ENCODE measurements at places on chromosomes 16 and 17.

DNA sequence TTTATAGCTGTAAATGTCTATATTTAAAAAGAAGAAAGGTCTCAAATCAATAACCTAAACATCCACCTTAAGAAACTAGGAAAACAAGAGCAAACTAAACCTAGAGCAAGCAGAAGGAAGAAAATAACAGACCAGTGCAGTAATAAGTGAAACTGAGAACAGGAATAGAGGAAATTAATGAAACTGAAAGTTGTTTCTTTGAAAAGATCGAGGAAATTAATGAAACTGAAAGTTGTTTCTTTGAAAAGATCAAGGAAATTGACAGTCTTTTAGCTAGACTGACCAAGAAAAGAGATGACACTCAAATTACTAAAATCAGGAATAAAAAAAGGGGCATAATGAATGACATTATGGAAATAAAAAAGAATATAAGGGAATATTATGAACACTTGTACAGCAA lies 46.4 kb downstream of the SLFN5 start:
- no peak for DNase-seq

- no peak for DNase-seq
These were observed 118.4 kb downstream of the ZNF423 start for GRCh38 chr16:49737541-49737940.

DNA sequence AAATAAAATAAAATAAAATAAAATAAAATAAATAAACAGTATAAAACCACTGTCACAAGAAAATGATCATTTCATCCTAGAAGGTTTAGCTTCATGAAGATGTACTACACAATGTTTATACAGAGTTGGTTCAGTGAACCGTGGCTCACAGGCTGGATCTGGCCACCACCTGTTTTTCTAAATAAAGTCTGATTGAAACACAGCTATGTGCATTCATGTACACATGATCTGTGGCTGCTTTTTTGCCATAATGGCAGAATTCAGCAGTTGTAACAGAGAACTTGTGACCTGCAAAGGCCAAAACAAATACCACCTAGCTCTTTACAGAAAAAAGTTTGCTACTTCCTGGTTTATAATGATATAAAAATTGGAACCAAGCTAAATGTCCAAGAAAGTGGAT lies 12.6 kb upstream of the RPRML start:
- no peak for DNase-seq

GRCh38 chr17:79690988-79691836 lies 39.5 kb upstream of the ENPP7 start:
- no peak for DNase-seq

DNA sequence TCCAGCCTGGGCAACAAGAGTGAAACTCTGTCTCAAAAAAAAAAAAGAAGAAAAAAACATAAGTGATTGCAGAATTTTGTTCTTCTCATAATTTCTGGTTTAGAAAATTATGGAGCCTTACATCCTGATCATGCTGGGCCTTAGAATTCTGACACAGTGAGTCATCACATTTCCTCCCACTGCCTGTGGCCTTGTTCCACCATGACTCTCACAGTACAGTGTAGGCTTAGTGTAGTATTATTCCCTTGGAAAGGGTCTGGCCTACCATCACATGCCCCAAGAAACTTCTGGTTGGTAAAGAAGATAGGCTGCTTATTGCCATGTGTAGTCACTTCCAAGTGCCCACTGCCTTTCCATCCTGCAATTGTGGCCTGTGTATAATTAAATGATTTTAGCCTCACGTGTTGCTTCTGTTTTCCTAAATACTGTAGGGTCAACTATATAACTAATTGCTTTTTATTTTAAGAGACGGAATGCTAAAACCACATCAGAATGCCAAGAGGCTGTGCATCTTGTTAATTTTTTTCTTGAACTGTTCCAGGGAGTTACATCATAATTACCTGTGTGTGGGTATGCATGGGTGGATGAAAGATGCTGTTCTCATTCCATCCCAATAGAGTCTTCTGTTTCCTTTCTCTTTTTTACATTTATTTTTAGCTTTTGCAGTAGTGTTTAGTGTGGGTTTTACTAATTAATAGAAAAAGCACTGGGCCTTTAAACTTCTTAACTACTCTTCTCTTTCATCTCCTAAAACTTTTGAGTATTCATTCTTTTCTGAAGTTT lies 25.9 kb downstream of the OGFOD1 start:
- peak; percentile 21 for DNase-seq

GRCh38 chr16:75398333-75398732 lies 35.0 kb downstream of the CFDP1 start:
- no peak for DNase-seq

DNA sequence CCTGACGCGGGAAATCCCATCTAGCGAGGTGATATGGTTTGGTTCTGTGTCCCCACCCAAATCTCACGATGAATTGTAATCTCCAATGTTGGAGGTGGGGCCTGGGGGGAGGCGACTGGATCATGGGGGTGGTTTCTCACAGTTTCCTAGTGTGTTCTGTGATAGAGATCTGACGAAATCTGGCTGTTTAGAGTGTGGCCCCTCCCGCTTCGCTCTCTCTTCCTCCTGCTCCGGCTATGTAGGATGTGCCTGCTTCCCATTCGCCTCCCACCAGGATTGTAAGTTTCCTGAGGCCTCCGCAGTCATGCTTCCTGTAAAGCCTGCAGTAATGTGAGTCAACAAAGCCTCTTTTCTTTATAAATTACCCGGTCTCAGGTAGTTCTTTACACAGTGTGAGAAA lies 31.6 kb downstream of the IFT140 start:
- no peak for DNase-seq

- no peak for DNase-seq
These were observed 7.8 kb downstream of the KRT28 start for GRCh38 chr17:40791787-40792436.

- DNase-seq = no peak
These were observed 7.8 kb downstream of the LPO start for GRCh38 chr17:58246104-58246740.

DNA sequence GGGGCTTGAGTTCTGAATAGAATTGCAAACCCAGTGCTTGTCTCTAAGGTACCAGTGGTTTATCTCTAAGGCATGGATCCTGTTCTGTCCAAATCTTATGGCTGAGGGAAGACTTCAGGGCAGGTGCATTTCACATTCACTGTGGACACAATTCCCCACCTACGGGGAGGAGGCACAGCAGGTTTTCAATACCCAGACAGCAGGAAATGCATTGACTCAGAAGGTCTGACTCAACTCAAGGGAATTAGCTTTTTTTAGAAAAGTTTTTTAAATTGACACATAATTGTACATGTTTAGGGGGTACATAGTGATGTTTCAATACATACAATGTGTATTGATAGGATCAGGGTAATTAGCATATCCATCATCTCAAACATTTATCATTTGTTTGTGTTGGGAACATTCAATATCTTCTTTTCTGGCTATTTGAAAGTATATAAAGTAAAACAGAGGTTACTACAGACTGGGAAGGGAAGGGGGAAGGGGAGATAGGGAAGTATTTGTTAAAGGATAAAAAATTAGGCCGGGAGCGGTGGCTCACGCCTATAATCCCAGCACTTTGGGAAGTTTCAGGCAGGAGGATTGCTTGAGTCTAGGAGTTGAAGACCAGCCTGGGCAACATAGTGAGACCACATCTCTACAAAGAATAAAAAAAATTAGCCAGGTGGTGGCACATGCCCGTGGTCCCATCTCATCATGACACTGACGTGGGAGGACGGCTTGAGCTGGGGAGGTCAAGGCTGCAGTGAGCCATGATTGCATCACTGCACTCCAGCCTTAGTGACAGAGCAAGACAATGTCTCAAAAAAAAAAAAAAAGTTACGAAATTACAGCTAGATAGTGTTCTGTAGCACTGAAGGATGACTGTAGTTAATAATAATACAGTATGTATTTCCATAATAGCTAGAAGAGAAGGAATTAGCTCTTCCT lies 54.9 kb downstream of the RGS9 start:
- DNase-seq = no peak

DNA sequence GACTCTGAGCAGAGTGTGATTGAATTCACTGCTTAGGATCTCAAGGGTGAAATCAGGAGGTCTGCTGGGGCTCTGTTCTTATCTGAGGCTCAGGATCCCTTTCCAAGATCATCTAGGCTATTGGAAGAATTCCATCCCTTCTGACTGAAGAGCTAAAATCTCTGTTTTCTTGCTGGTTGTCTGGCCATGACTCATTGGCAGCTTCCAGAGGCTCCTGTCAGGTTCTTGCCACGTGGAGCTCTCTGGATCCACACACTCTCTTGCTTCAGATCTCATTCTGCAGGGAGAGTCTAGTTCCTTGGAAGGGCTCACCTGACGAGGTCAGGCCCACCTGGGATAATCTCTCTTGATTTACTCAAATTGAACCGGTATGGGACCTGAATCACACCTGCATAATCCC lies 930.7 kb downstream of the CDH8 start:
- DNase-seq = no peak

GRCh38 chr16:84754956-84755672 lies 55.3 kb downstream of the USP10 start:
- no peak for DNase-seq

- DNase-seq = peak; percentile 5
These were observed 47.7 kb downstream of the GNA13 start for GRCh38 chr17:65008882-65009281.

DNA sequence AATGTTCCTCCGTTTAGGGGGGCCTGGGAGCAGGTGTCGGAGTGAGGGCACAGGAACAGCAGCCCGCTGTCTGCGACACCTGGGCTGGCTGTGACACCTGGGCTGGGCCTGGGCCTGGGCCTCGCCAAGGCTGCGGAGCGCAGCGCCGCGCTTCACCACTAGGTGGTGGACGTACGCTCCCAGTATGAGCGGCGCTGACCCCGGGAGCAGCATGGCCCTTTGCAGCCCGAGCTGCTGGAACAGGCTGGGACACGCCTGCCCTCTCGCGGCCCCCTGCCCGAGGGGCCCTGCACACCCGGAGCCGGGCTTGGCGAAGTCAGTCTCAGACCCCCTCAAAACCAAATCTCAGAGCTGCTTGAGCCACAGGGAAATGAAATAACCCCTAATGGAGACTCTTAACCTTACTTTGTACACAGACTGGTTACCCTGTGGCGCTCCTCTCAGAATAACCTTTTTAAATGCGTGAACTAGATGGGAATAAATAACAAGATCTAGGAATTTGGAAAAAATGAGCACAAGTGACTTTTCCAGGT lies 38.6 kb upstream of the FA2H start:
- DNase-seq = peak; percentile 75

- DNase-seq = no peak
These were observed 17.3 kb downstream of the ATP6V0D1 start for GRCh38 chr16:67463691-67464090.

DNA sequence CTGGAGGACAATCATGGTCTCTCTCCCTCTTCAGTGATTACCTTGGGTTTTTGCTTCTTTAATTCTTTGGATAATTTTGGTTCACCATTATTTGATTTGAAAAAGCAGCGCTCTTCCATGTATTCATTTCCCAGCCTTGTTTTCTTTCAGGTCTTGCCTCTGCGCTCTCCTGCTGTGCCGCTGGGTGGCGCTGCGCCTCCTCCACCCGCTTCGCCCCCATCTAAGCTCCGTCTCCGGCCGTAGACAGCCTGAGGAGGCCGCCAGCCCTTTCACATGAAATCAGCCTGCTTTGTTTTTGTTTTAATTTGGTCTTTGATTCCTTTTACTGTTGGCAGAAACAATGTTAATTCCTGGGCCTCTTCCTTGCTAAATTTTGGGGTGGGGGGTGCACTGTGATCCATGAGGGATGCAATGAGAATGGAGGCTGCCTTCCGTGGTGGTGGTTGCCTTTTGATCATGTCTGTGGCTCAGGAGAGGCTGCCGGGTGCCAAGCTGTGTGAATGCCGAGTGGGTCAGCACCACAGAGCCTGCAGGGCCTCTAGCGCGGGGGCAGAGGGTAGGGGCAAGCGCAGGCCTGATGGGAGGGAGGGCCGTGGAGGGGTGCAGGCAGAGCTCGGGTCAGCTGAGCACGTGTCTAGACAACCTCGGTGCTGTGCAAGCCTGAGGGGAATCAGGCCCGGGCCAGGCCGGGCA lies 64.1 kb downstream of the PLD6 start:
- peak; percentile 71 for DNase-seq

DNA sequence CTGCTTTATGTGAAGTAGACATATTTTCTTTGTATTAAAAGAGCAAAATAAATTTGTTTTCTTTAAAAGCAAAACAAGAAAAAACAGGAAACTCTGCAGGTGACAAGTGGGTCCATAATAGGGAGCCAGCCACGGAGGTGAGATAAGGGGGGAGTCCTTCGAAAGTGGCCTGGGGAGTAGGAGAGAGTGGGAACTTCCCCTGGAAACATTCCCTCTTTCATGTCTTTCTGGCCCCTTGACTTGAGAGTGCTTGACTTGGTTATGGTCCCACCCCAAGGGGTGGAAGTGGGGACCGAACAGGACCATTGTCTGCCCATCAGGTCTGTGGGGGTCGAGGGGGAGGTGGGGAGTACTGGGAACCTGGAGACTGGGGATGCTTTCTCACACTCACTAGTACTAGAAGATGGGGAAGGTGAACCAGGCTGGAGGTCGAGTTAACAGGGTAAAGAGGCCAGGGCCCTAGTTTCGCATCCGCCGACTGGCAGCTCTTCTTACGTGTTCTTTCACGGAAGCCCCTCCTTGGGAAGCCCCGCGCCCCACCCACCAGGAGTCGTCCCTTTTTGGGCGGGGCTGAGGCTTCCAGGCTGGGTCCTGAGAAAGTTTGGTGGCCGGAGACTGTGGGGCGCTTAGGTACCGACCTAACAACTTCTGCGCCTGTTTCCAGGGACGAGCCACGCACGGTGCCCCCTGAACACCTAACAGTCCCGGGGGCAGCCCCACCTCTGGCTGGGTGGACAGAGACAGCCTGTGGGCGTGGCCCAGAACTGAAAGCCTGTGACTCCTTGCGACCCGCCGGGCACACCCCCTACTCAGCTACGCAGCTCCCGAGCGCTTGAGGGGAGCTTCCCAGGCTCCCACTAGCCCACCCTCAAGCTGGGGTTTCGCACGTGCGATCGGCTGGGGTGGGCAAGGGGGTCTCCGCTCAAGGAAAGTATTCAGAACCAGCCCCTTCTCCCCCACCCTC lies 790 bp downstream of the TRADD start:
- no peak for DNase-seq

- DNase-seq = no peak
These were observed 2.9 kb downstream of the UNC119 start for GRCh38 chr17:28549236-28550132.

DNA sequence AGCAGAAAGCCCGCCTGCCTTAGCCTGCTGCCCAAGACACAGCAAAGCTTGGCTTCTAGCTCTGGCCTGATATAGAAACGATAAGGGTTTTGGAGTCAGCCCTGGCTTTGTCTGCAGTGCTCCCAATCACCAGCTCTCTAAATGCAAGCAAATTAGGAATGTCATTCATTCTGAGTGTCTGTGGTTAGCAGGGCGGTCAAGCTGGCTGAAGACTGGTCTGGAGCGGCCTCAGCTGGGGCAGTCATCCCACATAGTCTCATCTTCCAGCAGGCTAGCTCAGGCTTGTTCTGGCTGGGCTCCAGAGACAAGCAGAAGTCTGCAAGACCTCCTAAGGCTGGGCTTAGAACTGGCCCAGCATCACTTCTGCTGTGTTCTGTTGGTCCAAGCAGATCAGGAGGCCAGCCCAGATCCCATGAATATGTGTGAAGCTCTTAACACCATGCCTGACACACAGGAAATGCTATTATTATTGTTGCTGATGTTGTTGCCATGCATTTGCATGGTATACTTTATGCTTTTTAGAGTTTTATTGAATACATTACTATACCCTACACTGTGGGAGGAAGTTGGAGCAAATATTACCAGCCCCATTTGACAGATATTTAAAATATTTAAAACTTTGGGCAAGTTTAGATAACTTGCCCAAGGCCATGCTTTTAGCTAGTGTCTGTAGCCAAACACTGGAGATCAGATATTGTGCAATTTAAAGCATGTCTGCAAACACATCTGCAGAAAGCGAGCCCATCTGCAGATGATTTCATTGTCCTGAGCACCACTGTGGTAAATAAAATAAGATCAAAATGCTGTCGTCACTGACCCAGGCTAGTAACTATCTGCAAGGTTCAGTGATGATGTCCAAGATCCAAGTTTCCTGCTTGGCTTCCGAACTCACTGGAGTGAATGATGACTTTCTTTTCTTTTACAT lies 24.8 kb downstream of the TMC7 start:
- no peak for DNase-seq

Measured in posterior cingulate gyrus (tissue), 11 donors.